ENCODE measurements at places on chromosomes 4 and X.

DNA sequence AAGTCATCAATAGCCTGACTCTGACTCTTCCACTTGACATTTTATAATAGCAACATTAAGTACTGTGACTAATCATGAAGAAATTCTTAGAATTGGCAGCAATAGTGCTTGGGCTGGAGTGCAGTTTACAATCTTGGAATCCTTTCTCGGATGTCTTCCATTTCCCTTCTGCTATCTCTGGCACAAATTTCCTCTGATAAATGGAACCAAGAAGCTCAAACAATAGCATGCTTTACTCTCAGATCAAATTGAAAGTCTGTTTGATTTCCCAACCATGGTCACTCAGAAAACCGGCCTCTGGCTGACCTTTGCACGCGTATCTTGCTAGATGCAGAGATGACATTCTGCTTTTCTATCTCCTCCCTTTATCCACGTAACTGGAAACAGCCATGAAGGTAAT lies 99.0 kb upstream of the SPANXC start:
- DNase-seq: no peak

DNA sequence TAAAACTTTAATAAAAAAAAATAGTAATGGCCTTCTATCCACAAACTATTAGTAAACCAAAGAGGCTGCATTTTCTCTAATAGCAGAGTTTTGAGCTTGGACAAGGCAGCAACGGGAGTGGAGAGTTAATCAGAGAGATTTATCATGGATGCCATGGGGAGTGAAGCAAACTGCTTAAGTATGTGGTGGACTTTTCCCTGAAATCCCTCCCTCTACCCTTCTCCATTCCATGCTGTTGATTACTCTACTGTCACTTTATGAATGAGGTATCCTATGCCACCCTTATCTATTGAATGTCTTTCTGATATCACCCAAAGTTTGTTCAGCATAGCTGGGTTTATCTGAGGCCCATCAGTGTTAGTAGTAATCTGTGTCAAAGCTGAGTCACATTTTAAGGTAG lies 335.6 kb upstream of the TRAM1L1 start:
- DNase-seq: no peak

- no peak for DNase-seq
These were observed 17.5 kb downstream of the RBMX2 start for GRCh38 chrX:130419263-130419662.

DNA sequence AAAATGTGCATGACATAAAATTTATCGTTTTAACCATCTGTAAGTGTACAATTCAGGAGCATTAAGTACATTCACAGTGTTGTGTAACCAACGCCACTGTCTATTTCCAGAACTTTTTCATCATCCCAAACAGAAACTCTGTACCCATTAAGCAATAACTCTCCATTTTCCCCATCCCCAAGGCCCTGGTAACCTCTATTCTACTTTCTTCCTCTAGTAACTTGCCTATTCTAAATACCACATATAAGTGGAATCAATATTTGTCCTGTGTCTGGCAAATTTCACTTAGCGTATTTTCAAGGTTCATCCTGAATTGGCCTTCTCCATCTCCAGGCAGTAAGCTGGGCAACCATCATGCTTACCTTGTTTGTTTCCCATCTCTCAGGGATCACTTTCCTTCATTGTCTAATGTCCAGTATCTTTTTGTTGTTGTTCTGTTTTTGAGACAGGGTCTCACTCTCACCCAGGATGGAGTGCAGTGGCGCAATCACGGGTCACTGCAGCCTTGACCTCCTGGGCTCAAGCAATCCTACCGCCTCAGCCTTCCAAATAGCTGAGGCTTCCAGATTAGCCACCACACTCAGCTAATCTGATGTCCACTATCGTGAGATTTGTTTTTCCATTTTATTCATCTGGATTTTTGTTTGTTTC lies 17.7 kb upstream of the GRIPAP1 start:
- no peak for DNase-seq

DNA sequence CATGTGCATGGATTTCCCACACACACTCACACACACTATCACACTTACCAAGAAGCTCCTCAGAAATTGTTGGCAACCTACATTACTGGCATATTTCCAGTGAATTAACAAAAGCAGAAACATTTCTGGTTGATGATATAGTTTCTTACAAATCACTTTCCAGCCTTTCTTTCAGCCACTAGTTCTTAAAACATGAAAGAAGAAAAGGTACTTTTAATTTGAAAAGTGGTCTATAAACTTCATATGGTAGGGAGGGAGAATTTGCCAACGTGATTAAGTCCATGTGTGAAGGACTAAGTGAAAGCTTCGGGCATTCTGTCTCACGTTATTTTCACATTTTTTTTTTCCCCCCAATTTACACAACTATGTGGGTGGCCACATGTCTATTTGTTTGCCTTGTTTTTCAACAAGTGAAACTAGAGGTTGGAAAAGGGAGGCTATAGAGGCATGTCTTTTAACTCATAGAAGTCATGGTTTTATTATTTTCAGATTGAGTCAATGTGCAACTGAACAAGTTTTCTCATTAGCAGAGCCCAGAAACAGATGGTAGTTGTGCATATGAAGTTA lies 832.1 kb upstream of the INTU start:
- DNase-seq: no peak

DNA sequence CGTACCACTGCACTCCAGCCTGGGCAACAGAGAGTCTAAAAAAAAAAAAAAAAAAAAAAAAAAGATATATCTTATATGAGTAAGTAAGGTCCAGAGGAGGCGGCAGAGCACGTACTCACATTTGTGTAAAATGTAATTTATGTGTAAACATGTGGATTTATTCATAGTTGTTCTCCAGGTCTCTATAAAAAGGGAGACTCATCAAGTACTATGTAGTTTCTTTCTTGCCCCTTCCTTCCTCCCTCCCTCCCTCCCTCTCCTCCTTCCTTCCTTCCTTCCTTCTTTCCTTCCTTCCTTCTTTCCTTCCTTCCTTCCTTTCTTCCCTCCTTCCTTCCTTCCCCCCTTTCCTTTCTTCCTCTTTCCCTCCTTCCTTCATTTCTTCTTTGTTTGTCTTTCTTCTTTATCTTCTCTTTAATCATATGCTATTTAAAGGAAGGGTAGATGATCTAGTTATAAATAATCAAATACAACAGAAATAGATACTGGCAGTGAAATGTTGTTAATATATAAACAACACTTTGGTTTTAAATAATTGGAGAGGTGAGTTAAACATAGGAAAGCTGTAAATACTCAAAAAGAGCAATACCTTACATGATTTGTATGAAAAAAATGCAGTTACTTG lies 344.8 kb downstream of the ANK2 start:
- DNase-seq: no peak

DNA sequence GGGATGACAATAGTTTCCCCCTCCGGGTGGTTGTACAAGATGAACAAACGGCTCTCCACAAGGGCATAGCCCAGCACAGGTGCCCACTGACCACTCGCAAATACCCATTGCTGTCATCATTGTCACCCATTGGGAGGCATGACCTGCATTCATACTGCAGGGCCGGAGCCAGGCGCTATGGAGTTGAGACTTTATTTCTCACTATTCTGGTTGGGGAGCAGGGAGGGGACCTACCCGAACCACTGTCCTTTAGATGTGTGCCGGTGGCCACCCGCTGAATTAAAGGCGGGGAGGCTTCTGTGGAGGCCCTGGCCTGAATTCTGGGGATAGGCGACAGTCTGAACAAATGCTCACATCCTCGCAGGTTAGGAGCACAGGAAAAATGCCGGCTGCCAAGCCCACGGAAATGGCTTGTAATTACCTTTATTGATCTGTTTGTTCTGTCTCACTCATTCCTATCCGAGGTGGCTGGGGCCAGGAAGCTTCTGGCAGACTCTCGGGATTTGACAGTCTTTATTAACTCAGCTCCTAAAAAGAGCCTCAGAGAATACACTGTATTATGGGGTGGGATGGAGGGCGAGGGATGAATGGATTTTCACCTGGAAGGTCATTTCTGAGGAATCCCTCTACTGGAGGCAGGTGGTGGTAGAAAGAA lies 125.1 kb upstream of the PSAPL1 start:
- DNase-seq: no peak

GRCh38 chr4:150909116-150909515 lies 106.0 kb downstream of the LRBA start:
- no peak for DNase-seq

DNA sequence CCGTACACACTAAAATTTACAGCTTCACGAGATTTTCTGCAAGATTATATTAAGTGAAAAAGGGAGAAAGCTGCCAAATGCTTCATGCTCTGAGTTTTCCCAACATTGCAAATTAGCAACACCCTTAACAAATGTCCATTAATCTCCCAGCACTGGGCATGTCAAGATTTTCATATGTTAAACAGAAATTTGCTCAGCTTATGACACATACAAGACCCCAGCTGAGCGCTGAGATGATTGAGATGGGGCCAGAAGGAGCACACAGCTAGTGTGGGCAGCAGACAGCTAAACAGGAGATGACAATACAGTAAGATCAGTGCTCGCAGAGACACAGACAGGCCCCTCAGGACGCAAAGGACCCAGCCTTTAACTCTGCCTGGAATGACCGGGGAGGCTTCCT lies 208.8 kb downstream of the STK32B start:
- no peak for DNase-seq

DNA sequence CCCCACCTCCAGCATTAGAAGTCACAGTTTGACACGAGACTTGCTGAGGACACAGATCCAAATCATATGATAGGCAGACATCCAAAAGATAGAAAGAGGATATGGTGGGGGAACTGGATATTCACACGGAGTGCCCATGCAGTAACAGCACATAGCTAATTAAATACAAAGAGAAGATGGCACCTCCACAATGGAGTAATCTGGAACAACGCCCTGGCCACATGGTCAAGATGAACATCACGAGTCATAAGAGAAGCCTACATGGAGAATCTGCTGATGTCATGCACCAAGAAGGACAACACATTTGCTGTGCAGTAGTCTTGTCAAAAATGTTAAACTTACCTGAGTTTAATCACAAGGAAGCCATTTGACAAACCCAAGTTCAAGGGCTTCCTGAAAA lies 10.1 kb upstream of the LOC101059915 start:
- DNase-seq: no peak

GRCh38 chr4:101000496-101000895 lies 346.8 kb downstream of the PPP3CA start:
- no peak for DNase-seq

DNA sequence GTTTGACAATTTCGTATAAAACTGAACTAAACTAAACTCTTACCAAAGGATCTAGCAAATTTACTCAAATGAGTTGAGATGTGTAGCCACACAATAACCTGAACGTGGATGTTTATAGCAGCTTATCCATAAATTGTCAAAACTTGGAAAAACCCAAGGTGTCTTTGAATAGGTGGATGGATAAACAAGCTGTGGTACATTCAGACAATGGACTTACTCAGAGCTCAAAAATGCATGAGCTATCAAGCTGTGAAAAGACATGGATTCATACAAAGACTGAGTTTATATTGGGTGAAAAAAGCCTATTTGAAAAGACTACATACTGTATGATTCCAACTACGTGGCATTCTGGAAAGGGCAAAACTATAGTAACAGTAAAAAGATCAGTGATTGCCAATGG lies 69.5 kb downstream of the LARP1B start:
- no peak for DNase-seq

- DNase-seq: no peak
These were observed 168.5 kb upstream of the STK26 start for GRCh38 chrX:131854581-131854980.

DNA sequence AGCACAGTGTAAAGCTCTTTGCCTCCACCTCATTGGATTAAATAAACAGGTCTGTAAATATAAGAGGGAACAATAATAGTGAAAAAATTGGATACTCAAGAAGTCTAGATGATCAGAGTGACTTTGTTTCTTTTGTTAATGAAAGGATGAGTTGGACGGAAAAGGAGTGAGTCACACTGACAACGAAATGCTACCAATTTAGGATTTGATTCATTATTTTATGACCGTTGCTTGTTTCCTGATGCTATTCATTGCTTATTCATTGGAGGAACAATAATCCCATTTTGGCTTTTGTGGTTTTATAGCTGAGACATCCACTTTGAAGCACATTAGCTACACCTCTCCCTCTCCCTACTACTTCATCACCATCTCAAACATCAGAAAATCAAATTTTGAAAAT lies 74.4 kb upstream of the DYNLT3 start:
- DNase-seq: no peak

DNA sequence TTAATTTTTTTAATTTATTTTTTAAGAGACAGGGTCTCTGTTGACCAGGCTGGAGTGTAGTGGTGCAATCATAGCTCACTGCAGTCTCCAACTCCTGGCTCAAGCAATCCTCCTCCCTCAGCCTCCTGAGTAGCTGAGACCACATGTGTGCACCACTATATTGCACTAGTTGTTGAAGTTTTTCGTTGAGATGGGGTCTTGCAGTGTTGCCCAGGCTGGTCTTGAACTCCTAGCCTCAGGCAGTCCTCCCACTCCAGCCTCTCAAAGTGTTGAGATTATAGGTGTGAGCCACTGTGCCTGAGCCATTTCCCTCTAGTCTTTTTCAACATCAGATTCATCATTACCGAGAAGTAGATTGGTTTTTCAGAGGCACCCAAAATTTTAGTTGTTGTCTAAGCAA lies 165.7 kb downstream of the DCLK2 start:
- no peak for DNase-seq

GRCh38 chr4:16532240-16532970 lies 306.1 kb upstream of the TAPT1 start:
- DNase-seq: no peak

DNA sequence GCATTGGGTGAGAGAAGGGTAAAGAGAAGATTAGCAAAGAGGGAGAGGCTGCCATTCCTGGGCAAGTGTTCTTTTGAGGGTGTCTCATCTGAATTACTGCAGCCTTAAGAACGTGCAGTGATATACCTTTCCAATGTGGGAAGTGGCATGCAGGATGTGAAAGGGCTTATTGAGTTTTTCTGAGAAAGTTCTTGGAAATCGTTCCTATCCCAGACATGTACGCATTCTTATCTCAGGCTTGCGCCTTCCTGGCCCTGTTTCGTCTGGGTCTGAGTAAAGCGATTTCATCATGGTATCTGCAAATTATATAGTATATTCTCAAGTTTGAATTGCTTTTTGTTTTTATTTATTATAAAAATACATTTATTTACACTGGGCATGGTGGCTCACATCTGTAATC lies 699.8 kb downstream of the TRAM1L1 start:
- no peak for DNase-seq

- no peak for DNase-seq
These were observed 50.1 kb downstream of the FBXW7 start for GRCh38 chr4:152485726-152486276.

DNA sequence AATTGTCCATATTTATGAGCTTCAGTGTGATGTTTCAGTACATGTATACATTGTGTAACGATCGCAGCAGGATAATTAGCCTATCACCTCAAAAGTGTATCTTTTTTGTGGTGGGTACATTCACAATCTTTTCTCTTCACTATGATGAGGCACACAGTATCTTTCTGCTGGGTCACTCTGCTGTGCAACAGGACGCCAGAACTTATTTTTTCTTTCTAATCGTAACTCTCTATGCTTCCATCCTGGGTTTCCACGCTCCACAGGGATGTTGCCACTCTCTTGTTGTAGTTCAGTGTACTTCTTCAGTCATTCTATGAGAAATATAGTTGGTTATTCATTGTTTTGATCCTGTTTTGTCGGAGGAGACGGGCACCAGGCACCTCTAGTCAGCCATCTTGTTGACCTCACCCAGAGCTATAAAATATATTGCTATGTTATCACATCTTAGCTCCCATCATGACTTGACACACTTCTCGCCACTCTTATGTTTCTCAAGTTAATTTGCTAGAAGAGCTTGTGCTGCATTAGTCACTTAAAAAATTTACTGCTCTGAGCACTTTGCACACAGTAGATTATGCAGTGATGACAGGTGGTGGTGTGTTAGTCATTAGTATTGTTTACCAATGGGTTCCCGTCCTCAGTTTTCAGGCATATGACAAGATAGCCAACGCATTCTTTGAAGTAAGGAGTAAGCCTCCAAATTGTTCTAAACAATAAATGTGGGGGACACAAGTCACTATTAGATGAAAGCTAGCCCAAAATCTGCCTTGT lies 1002.7 kb upstream of the PCDH7 start:
- DNase-seq: no peak

Measured in activated CD4-positive, alpha-beta T cell treated with anti-CD3 and anti-CD28 coated beads, Interleukin-2, amount 50 U/mL, for 48 hours (primary cell).